ENCODE measurements at places on chromosomes 7 and 10. TPM values are rescaled to one million over a fixed set of nuclear protein-coding genes. Genes with fewer than 3 reads are reported as not detected.
A peak's percentile ranks its signal among the peaks of the same experiment; 100 is the strongest.

Gene CUZD1
- total RNA-seq = 3.8 TPM

Gene LIPK
- not detected for total RNA-seq

Gene PON3
- total RNA-seq = 0.62 TPM

Gene GLUD1
- total RNA-seq = 103 TPM

Gene LLCFC1
- total RNA-seq = not detected

Gene PARG
- 55.1 TPM for total RNA-seq

Gene XRCC2
- 21.2 TPM for total RNA-seq

Gene APBB1IP
- 0.16 TPM for total RNA-seq

Gene ASAH2B
- 8.6 TPM for total RNA-seq

Gene SSBP1
- 221 TPM for total RNA-seq

GRCh38 chr10:130353928-130354572 is 217.9 kb downstream of the GLRX3 start:
- H3K36me3 ChIP-seq = peaks cover 61% of the 10 kb centered on the region
- no peaks in the 10 kb centered on the region for H3K4me1 ChIP-seq
- H3K27ac ChIP-seq = no peak overlapping the region

DNA sequence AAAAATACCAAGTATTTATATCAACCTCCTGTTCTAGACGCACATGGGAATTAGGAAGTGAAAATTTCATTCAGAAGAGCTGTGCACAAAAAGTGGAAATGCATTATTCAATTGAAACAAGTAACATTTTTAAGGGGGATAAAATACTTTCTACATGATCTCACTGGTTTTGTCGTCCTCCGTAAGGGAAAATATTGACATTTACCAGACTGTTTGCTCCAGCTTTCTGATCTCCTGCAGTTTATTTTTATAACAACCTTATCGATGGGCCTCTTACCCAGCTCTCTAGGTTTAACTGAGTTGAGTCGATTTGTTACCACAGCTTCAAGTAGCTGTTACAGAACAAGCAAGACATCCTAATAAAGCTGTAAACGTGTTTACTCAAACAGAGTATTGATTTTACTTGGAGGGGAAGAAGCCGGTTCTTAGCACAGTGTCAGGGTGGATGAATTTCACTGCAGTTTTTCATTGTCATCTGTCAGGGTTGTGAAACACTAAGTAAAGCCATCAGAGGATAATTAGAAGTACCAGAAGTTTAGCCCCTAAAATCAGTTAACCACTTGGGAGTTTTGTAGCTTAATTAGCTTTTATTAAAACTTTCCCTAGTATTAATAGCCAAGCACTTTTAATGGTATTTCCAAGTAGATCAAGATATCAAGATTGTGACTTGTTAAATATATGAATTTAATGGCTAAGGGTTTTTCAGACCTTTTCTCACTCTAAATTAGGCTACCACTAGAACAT is 142.6 kb upstream of the KAT6B start:
- no peak overlapping the region for H3K27ac ChIP-seq
- no peak for DNase-seq
- H3K36me3 ChIP-seq = peaks cover 2% of the 10 kb centered on the region

DNA sequence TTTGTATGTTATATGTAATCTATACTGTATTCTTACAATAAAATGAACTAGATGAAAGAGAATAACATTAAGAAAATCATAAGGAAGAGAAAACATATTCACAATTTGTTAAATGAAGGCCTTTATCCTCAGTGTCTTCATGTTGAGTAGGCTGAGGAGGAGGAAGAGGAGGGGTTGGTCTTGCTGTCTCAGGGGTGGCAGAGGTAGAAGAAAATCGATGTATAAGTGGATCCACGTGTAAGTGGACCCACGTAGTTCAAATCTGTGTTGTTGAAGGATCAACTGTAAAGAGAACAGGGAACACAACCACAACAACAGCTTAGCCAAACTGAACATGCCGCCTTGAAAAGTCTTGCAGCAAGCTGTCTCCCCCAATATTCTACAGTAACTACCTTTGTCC is 161.6 kb upstream of the NRP1 start:
- H3K27ac ChIP-seq = no peak overlapping the region
- no peak overlapping the region for H3K4me3 ChIP-seq
- H3K27me3 ChIP-seq = peaks cover 2% of the 10 kb centered on the region
- H3K4me1 ChIP-seq = peaks cover 6% of the 10 kb centered on the region
- no peak for DNase-seq
- H3K36me3 ChIP-seq = no peaks in the 10 kb centered on the region

DNA sequence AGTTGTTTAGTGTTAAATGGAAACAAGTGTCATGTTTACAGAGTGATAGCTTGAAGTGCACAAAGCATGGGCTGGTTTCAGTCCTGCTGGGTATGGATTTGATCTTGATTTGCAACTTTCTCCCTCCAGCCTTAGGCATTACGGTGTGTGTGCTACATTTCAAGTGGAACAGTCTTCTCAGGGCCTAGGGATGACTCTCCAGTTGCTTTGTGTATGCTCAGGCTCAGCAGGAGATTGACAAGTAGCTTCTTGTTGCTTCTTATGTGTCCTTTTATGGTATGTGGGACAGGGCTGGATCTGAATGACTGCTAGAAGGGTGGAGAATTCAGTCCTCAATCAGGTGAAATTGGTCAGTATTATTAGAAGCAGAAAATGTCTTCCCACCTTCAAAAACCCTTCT is 51.3 kb upstream of the PLEKHA1 start:
- H3K4me1 ChIP-seq = peaks cover 7% of the 10 kb centered on the region
- no peak for DNase-seq
- H3K36me3 ChIP-seq = no peaks in the 10 kb centered on the region
- H3K4me3 ChIP-seq = no peak overlapping the region
- no peak overlapping the region for H3K27ac ChIP-seq

DNA sequence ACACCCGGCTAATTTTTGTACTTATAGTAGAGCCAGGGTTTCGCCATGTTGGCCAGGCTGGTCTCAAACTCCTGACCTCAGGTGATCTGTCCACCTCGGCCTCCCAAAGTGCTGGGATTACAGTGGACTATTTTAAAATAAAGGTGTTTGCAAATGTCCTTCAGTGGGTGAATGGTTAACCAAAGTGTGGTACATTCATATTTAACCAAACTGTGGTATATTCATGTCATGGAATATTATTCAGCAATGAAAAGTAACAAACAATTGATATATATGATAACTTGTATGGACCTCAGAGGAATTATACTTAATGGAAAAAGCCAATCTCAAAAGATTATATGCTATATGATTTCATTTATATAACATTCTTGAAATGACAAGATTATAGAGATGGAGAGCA is 190.0 kb downstream of the CREB5 start:
- DNase-seq = no peak
- H3K27ac ChIP-seq = no peak overlapping the region
- no peak overlapping the region for H3K4me3 ChIP-seq
- no peaks in the 10 kb centered on the region for H3K27me3 ChIP-seq
- H3K36me3 ChIP-seq = no peaks in the 10 kb centered on the region

- no peaks in the 10 kb centered on the region for H3K27me3 ChIP-seq
- no peak overlapping the region for H3K27ac ChIP-seq
- no peaks in the 10 kb centered on the region for H3K4me1 ChIP-seq
- no peak overlapping the region for H3K4me3 ChIP-seq
These were observed 11.1 kb downstream of the PNLIPRP2 start for GRCh38 chr10:116631871-116632295.

DNA sequence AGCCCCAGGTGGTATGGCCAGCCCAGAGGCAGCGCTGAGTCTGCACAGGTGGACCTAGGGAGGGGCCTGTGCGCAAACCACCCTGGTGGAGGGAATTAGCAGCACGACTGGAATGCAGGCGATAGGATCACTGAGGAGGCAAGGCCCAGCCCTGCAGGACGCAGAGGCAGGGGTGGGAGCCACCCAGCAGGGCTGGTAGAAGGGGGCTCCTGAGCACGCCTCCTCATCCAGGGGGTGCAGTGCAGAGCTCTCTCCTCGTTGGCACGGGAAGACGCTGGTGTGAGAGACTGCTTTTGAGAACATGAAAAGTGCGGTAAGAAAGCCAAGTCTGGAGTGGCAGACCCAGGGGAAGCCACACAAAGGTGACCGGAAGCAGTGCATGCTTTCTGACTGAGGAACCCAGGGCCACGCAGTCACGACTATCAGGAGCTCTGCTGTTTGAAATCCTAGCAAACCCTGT is 6.0 kb downstream of the FXYD4 start:
- no peaks in the 10 kb centered on the region for H3K36me3 ChIP-seq
- H3K27ac ChIP-seq = no peak overlapping the region
- no peaks in the 10 kb centered on the region for H3K27me3 ChIP-seq
- H3K4me3 ChIP-seq = no peak overlapping the region

GRCh38 chr10:58721601-58722281 is 209.1 kb downstream of the BICC1 start:
- H3K27me3 ChIP-seq = no peaks in the 10 kb centered on the region
- H3K4me3 ChIP-seq = no peak overlapping the region
- no peak for DNase-seq
- H3K4me1 ChIP-seq = peaks cover 7% of the 10 kb centered on the region
- H3K27ac ChIP-seq = no peak overlapping the region
- H3K36me3 ChIP-seq = no peaks in the 10 kb centered on the region

GRCh38 chr7:96143495-96144259 is 178.2 kb downstream of the SLC25A13 start:
- peaks cover 25% of the 10 kb centered on the region for H3K4me1 ChIP-seq
- H3K27me3 ChIP-seq = peaks cover 100% of the 10 kb centered on the region
- peak overlapping the region; percentile 20 for H3K4me3 ChIP-seq
- peak overlapping the region; percentile 3 for H3K27ac ChIP-seq
- peaks cover 49% of the 10 kb centered on the region for H3K36me3 ChIP-seq

DNA sequence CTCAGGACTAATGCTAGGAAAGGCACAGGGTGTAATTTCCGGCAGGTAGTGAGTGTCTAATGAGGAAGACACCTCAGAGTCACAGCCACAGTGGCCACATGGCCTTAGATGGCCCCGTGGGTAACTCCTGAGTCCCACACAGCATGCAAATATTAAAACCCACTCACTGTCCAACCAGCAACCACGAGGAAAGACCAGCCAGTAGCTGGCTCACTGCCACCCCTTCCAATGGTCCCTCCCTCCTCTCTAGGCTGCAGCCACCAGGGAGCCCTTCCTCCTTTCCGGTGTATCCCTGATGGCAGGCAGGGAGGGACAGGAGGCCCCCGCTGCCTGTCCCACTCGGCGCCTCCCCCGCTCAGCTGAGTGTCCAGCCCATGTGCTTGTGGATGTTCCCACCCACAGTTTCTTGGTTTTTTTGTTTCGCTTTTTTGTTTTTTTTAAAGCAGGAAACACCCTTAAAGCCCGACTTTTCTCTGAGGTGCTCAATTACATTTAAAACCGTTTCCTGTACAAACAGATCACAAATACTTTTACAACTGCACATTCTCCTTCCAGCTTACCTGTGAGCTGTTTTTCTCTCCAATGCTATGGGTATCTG is 9.2 kb downstream of the BNIP3 start:
- no peak overlapping the region for H3K4me3 ChIP-seq
- no peaks in the 10 kb centered on the region for H3K27me3 ChIP-seq
- H3K36me3 ChIP-seq = peaks cover 69% of the 10 kb centered on the region
- peaks cover 36% of the 10 kb centered on the region for H3K4me1 ChIP-seq
- no peak for DNase-seq
- H3K27ac ChIP-seq = peak overlapping the region; percentile 83

DNA sequence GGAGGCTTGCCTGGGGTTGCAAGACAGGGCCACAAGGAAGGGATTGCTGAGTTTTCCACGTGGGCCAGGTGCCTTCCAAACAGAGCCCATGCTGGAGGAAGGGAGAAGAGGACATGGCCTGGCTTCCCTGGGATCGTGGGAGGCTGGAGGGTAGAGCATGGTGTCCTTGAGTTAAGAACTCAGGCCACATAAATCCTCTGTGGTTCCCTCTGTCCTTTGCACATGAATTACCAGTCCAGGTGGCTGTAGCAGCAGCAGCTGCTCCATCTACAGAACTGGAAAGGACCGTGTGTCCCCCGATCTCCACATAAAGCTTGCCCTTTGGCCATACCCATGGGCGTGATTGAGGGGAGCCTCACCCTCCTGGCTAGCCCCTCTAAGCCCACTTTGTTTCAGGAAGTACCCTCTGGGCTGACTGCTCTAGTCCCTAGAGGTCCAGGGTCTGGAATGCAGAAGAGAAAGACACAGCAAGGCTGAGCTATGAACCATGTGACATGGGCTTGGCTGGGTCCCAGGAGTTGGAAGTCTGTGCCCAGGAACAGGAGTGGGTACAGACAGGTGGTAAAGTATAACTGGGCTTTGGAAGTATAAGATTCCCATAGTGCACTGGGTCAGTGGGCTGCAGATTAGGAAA is 84.9 kb downstream of the C10orf105 start:
- no peak for DNase-seq
- H3K36me3 ChIP-seq = no peaks in the 10 kb centered on the region
- peaks cover 70% of the 10 kb centered on the region for H3K4me1 ChIP-seq
- no peak overlapping the region for H3K4me3 ChIP-seq

GRCh38 chr10:110793128-110793812 is 78.5 kb upstream of the PDCD4 start:
- H3K36me3 ChIP-seq = no peaks in the 10 kb centered on the region
- DNase-seq = no peak
- H3K27me3 ChIP-seq = no peaks in the 10 kb centered on the region
- H3K4me1 ChIP-seq = no peaks in the 10 kb centered on the region

GRCh38 chr10:92470026-92470425 is 103.9 kb downstream of the IDE start:
- DNase-seq = no peak
- peaks cover 34% of the 10 kb centered on the region for H3K36me3 ChIP-seq
- no peaks in the 10 kb centered on the region for H3K4me1 ChIP-seq
- no peak overlapping the region for H3K4me3 ChIP-seq

- no peaks in the 10 kb centered on the region for H3K27me3 ChIP-seq
- H3K4me1 ChIP-seq = no peaks in the 10 kb centered on the region
- DNase-seq = no peak
- no peak overlapping the region for H3K4me3 ChIP-seq
- no peak overlapping the region for H3K27ac ChIP-seq
These were observed 73.4 kb downstream of the LRRC4 start for GRCh38 chr7:127957886-127958285.

DNA sequence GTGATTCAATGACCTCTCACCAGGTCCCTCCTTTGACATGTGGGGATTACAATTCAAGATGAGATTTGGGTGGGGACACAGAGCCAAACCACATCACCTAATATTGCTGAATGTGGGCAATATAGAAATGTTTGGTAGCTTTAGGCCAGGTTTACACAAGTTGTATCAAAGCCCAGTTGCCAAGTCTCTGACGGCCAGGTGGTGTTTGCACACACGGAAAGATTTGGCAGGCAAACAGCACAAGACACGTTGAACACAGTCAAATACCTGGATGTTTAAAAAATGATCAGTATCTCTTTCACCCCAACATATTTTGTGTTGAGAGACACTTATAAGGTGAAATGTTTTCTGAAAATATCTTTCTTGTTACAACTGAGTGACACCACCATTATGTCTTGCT is 294.4 kb upstream of the MKI67 start:
- DNase-seq = no peak
- no peaks in the 10 kb centered on the region for H3K36me3 ChIP-seq
- H3K27me3 ChIP-seq = no peaks in the 10 kb centered on the region

GRCh38 chr7:146542101-146542500 is 425.5 kb downstream of the CNTNAP2 start:
- H3K27me3 ChIP-seq = no peaks in the 10 kb centered on the region
- no peak overlapping the region for H3K27ac ChIP-seq
- peaks cover 15% of the 10 kb centered on the region for H3K4me1 ChIP-seq
- DNase-seq = no peak
- no peaks in the 10 kb centered on the region for H3K36me3 ChIP-seq

- peaks cover 11% of the 10 kb centered on the region for H3K4me1 ChIP-seq
- no peak for DNase-seq
- no peak overlapping the region for H3K27ac ChIP-seq
- H3K4me3 ChIP-seq = no peak overlapping the region
- H3K27me3 ChIP-seq = no peaks in the 10 kb centered on the region
These were observed 187.0 kb upstream of the CCDC6 start for GRCh38 chr10:60093317-60093716.

All from WTC11 (cell line).